ENCODE measurements at places on chromosomes 4 and X.

DNA sequence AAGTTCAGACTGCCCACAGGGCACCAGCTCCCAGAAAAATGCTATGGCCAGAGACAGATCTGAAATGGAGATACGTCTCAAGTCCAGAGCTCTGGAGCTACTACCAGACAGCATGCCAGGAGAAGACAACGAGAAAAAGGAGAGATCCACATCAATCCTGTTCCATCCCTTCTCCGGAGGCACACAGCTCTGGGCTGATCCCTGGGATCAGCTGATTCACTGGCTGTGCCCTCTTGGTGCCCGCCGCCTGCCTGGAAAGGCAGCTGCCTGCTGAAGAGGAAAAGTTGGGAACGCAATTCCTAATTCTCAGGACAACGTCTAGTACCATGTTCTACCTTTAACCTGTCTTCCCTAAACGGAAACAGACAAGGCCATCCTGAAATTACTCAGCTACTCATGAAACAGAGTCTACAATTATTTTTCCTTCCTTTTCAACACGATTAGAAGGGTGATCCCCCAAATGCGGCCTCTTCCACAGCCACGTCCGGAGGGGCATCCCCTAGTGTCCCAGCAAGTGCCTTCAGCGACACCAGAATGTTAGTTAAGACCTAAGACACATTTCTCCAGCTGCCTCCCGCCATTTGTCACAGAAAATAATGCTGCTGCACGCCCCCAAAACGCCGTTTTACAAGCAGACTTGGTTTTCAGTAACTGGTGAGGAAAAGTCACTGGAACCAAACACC is 2.4 kb downstream of the ZFYVE28 start:
- DNase-seq, result no peak

GRCh38 chr4:57037982-57038604 is 59.4 kb downstream of the POLR2B start:
- peak; percentile 17 for DNase-seq

- no peak for DNase-seq
Measured at GRCh38 chr4:121654738-121655137, 42.0 kb downstream of the ANXA5 start.

GRCh38 chr4:94307231-94307871 is 35.3 kb downstream of the HPGDS start:
- no peak for DNase-seq

DNA sequence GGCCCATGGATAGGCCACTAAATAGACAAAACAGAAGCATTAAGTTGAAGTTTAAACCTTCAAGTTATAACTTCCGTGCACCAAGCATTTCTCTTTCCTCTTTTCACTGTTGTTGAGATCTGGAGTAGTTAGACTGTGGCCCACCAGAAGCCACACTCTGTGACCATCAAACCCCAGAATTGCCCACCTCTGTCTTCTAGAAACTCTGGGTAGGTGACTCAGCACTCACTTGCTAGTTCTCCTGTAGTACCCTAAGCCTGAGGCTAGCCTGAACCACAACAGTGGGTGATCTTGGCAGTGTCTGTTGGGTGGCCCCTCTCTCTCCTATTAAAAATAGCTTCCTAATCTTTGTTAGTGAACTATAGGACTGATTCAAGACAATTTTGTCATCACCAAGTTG is 24.6 kb upstream of the CD40LG start:
- DNase-seq, result no peak

- no peak for DNase-seq
Measured at GRCh38 chrX:19578956-19579355, 63.6 kb upstream of the MAP3K15 start.

DNA sequence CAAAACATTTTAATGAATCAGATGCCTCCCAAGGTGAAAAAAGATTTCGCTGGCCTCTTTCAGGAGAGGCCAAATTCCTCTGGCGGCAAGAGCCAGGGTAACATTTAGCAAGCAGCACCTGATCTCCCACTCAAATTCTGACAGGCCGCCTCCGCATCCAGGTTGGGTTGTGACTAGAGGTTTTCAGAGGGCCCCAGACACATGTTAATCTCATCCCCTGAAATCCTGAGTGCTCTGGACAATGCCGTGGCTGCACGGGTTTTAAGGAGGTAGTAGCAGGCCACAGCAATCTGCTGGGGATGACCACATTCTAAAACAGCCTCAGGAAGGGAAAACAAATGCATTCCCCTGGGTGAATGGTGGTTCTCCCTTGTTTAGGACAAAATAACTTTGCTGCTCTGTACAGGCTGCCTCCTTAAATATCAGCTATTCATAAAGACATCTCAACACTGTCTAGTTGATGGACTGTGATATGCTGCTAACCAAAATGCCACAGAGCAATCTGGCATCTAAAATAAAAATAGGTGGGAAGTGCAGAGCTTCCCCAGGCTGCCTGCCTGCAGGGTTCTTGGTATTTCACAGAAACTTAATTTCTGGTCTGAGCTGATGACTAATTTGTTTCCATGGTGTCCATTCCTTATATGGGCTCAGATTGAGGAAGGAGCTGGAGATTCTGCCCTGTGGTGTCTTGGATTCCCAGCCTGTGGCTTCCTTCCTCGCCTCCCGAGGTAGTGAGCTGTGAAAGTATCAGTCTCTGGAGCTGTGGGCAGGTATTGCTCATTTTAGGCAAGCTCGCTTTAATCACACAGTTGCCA is 202.0 kb downstream of the DCLK2 start:
- no peak for DNase-seq

GRCh38 chr4:39860804-39861203 is 116.9 kb downstream of the PDS5A start:
- no peak for DNase-seq

- DNase-seq, result no peak
Measured at GRCh38 chrX:440636-441035, 53.9 kb upstream of the PPP2R3B start.

GRCh38 chr4:77579406-77580076 is 26.1 kb upstream of the CXCL13 start:
- DNase-seq, result no peak

GRCh38 chr4:70818173-70818855 is 21.4 kb downstream of the GRSF1 start:
- DNase-seq, result no peak

DNA sequence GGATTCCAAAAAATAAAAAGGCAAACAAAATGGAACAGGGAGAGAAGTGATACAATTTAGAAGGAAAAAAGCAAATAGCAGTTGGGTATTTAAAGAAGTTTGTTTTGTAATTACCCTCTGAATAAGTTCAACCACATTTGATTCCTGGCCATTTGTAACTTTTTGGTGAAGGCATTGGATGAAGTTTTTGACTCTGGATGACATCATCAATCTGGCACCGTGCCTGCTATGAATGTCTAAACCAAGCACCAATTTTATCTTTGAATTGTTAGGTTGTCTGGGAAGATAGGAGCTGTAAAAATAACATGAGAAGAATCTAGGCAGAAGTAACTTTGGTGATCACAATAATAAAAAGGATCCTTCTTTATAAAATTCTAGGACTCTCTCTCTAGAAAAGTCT is 29.5 kb downstream of the TMPRSS11A start:
- DNase-seq, result no peak

- no peak for DNase-seq
Measured at GRCh38 chr4:82802911-82803310, 4.3 kb upstream of the SCD5 start.

- DNase-seq, result peak; percentile 31
Measured at GRCh38 chr4:1072830-1073446, 40.4 kb downstream of the RNF212 start.

DNA sequence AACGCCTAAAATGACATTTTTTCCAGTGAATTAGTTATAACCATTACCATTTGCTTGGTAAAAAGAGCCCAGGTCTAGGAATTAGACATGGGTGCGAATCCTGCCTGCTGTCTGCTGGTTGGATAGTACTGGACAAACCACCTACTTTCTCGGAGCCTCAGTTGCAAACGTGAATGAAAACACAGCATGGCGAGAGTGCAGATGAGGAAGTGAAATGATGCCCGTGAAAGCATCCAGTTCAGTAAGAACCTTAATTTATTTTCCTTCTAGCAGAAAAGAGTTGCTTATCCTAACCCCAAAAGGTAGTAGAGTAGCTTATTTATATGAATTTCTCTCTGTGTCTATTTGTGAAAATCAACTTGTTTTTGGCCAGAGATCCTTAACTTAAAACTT is 171.4 kb upstream of the GALNT7 start:
- DNase-seq, result no peak

DNA sequence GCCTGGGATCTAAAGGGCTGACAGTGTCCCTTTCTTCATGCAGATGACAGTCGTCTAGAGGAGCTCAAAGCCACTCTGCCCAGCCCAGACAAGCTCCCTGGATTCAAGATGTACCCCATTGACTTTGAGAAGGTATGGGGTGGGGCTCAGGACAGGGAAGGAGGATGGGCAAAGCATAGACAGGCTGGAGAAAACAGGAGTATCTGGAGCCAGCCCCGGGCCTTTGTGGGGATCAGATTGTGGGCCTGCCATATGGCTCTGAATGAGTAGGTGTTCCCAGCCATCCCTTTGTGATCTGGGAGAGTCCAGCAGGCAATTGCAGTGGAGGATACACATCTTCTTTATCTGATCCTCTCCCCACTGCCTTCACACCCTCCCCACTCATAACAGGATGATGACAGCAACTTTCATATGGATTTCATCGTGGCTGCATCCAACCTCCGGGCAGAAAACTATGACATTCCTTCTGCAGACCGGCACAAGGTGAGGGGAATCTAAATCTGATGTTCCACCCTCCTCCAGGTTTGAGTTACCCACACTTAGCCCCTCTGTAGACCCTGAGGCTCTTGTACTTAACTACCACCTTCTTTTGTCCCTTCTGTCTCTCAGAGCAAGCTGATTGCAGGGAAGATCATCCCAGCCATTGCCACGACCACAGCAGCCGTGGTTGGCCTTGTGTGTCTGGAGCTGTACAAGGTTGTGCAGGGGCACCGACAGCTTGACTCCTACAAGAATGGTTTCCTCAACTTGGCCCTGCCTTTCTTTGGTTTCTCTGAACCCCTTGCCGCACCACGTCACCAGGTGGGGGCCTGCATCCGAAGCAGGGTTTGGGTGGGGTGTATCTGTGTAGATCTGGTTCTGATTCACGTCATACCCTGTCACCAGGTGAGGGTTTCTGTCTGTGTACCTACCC is 5.8 kb upstream of the CDK16 start:
- no peak for DNase-seq

GRCh38 chrX:98956014-98956413 is 1454.1 kb downstream of the PCDH19 start:
- DNase-seq, result no peak

- no peak for DNase-seq
Measured at GRCh38 chr4:159435561-159436023, 332.7 kb downstream of the RAPGEF2 start.

DNA sequence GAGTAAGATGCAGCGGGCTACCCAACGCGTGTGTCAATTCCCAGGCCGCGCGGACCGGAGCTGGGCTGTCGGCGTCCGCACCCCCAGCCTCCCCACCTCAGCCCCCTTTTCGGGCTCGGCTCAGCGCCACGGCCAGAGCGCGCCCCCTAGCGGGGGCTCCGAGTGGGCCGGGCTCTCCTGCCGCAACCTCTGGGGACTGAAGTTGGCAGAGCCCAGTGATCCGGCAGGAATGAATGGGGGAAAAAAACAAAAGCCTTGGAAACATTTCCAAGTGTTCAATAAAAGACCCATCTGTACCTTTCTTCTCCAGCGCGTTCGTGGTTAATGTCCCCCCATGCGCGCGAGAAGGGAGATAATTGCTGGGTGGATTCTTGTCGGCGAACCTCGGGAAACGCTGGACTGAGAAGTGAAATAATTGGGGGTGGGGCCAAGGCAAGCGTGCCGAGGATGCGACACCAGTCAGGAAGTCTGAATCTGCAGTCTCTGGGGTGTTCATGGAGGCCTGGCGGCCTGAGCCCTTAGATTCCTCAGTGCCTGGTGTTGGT is 5.2 kb upstream of the ARX start:
- DNase-seq, result no peak

DNA sequence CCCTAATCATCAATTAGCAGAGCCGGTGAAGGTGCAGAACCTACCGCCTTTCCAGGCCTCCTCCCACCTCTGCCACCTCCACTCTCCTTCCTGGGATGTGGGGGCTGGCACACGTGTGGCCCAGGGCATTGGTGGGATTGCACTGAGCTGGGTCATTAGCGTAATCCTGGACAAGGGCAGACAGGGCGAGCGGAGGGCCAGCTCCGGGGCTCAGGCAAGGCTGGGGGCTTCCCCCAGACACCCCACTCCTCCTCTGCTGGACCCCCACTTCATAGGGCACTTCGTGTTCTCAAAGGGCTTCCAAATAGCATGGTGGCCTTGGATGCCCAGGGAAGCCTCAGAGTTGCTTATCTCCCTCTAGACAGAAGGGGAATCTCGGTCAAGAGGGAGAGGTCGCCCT is 3.3 kb upstream of the OPN1LW start:
- DNase-seq, result no peak

GRCh38 chr4:103482471-103482870 is 237.3 kb downstream of the TACR3 start:
- DNase-seq, result no peak

GRCh38 chr4:111838406-111838930 is 306.8 kb upstream of the FAM241A start:
- no peak for DNase-seq

DNA sequence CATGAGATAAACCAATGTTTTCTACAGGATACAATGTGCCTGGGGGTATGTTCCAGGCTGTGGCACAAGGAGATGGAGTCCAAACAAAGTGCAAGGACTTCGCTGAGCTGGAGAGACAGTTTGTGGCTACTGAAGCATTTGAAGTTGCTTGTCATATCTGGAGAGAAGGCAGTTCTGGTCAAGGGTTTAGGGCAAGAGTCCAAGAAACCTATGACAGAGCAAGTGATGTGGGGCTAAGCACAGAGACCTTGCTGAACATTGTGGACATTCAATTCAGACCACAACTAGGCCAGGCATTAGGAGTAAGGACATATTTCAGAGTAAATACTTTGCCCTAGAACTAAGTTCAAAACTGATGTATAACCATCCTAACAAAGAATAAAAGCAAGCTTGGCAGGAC is 34.8 kb downstream of the MAGED4B start:
- DNase-seq, result no peak

GRCh38 chrX:130771230-130771629 is 131.8 kb downstream of the ENOX2 start:
- DNase-seq, result no peak

DNA sequence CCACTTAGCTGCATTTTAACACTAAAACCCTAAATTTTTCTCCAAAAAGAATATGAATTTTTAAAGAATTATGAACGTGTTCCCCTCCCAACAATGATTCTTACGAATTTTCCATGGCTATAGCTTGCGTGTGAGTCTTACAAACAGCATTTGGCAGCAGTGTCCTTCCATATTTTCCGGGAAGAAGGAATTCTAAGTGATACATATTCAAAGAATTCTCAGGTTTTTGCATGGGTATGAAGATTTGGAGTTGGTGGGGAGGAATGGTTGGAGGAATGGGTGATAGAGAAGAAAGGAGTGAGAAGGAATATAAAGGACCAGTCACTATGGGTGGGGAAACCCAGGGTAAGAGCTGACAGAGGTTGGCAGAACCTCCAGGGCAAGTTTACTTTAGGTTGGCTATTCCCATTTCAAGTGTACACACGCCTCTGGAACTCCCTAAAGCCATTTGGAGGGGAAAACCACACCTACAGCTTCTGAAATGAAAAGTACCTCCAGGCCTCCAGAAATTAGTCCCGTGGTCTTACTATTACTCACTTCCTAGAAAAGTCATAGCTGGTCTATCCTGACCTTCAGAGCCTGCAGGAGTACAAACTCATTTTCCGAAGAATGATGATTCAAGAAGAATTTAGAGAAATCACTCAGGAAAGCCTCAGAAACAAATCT is 420.8 kb upstream of the DIPK2B start:
- DNase-seq, result no peak

All from stimulated activated CD8-positive, alpha-beta memory T cell treated with anti-CD3 and anti-CD28 coated beads, Interleukin-2, amount 100 ng/mL, for 48 hours (primary cell).